ENCODE measurements at places on chromosomes 1 and 21. TPM values are rescaled to one million over a fixed set of nuclear protein-coding genes. Genes with fewer than 3 reads are reported as not detected.
A peak's percentile ranks its signal among the peaks of the same experiment; 100 is the strongest.

DNA sequence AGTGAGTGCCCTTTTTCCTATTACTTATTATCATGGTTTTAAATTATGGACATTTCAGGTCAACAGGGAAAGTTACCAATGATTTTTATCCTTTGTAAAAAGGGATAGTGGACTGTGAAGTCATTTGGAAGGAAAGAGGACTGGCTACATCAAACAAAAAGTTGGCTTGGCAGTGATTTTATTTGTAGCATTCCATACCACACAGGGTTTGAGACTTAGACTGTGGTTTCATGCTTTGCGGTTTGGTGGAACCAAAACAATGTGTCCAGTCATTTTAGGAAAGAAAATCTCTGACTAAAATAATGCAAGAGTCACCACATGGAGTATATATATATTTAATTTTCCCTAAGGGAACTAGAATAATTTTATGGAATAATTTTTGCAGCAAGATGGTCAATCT is 239.5 kb downstream of the HMCN1 start:
- no peak overlapping the region for H3K4me3 ChIP-seq
- H3K27ac ChIP-seq: no peak overlapping the region
- H3K27me3 ChIP-seq: no peaks in the 10 kb centered on the region
- peaks cover 2% of the 10 kb centered on the region for H3K4me1 ChIP-seq

DNA sequence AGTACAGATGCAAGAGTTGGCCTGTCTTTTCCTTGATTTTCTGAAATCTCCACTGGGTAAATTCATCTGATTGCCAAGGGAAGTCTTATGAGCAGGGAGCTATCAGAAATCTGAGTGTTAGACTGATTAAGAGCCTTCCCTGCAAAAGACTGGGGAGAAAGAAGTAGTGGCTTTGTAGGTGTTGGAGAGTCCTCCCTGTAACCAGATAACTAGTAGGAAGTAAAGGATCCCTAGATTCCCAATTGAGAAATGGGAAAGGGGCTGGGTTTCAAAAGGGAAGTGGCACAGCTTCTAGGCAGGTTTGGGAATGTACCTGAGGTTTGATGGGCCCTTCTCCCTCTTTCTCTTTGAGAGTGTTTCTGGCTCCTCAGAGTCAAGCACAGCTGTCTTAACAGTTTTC is 2.1 kb downstream of the TLCD4 start:
- H3K27ac ChIP-seq: no peak overlapping the region
- DNase-seq: no peak

- DNase-seq: no peak
- H3K4me3 ChIP-seq: no peak overlapping the region
- no peaks in the 10 kb centered on the region for H3K36me3 ChIP-seq
- no peak overlapping the region for H3K27ac ChIP-seq
These were observed 8.5 kb upstream of the MEX3A start for GRCh38 chr1:156090840-156091188.

DNA sequence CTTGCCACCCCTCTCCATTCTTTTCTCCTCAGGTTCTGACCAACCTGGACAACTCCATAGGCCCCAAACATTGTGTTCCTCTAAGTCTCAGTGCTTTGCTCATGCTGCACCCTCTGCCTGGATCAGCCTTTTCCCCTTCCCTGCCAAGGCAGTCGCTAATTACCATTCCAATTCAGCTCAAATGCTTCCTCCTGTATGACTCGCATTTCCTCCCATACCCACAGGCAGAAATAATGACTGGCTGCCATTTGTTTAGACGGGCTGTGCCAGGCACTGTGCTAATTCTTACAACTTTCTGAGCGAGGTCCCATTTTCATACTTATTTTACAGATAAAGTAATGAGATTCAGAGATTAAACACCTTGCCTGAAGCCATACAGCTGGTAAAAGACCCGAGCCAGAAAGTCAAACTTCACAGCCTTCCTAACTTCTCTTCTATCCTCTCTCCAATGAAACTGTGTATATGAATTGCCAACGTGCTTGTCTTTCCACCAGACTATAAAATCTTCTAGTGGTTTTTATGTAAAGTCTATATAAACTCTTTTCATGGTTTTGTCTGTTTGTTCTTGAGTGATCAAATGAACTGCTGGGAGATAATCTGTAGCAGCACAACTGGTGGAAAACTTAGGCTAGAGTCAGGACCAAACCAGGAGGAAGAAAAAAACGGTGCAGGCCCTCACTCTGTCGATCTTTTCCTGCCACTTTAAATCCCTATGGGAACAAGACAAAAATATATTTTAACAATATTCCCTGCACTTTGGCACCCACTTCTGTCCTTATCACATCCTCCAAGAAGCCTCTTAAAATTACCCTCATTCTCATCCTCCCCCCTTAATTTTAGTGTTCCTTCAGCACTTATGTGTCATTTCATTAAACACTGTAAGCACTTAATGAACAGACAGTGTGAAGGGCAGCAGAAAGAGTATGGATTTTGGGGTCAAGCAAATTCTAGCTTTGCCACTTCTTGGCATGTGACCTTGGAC is 33.7 kb downstream of the RAB3B start:
- H3K36me3 ChIP-seq: no peaks in the 10 kb centered on the region
- DNase-seq: no peak
- H3K27me3 ChIP-seq: no peaks in the 10 kb centered on the region
- H3K4me3 ChIP-seq: no peak overlapping the region
- H3K27ac ChIP-seq: no peak overlapping the region

GRCh38 chr1:24959623-24959975 is 29.5 kb upstream of the RUNX3 start:
- no peaks in the 10 kb centered on the region for H3K27me3 ChIP-seq
- H3K27ac ChIP-seq: no peak overlapping the region
- DNase-seq: no peak
- H3K4me3 ChIP-seq: no peak overlapping the region
- H3K36me3 ChIP-seq: no peaks in the 10 kb centered on the region

- peaks cover 23% of the 10 kb centered on the region for H3K4me1 ChIP-seq
- H3K27me3 ChIP-seq: no peaks in the 10 kb centered on the region
- H3K36me3 ChIP-seq: peaks cover 29% of the 10 kb centered on the region
- no peak overlapping the region for H3K27ac ChIP-seq
- no peak for DNase-seq
These were observed 57.4 kb downstream of the ARHGEF16 start for GRCh38 chr1:3511856-3512255.

- no peaks in the 10 kb centered on the region for H3K27me3 ChIP-seq
- H3K4me3 ChIP-seq: no peak overlapping the region
- no peaks in the 10 kb centered on the region for H3K36me3 ChIP-seq
- H3K27ac ChIP-seq: no peak overlapping the region
These were observed 21.2 kb downstream of the CEP170 start for GRCh38 chr1:243233908-243234307.

DNA sequence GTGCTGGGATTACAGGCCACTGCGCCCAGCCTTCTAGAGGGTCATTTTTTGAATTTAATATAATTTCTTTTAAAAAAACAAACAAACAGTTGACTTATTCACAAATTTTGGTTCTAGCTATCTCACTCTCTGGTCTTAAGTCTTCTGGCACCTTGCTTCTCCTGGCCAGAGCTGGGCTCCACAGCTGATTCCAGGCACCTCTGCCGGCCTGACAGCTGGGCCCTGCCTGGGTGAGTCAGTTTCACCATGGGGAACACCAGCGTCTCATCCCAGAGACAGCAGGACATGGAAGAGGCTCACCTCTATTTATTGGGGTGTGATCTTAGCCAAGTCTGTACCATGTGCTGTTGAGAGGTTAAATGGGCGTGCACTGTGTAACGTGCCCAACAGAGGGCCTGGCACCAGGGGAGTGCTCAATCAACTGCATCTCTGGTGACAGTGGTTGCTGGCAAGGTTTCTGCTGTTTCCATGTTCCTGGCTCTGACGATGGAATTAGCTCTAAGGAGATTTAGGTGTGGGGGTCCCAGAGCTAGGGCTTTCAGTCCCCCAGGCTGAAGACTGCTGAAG is 956 bp downstream of the CPLANE2 start:
- peaks cover 10% of the 10 kb centered on the region for H3K4me1 ChIP-seq
- no peak for DNase-seq
- no peaks in the 10 kb centered on the region for H3K27me3 ChIP-seq
- H3K27ac ChIP-seq: peak overlapping the region; percentile 75
- H3K4me3 ChIP-seq: peak overlapping the region; percentile 78

GRCh38 chr1:202197653-202198365 is 4.2 kb downstream of the LGR6 start:
- H3K4me3 ChIP-seq: no peak overlapping the region
- H3K4me1 ChIP-seq: peaks cover 27% of the 10 kb centered on the region
- peak overlapping the region; percentile 94 for H3K27ac ChIP-seq
- no peaks in the 10 kb centered on the region for H3K36me3 ChIP-seq
- no peak for DNase-seq

DNA sequence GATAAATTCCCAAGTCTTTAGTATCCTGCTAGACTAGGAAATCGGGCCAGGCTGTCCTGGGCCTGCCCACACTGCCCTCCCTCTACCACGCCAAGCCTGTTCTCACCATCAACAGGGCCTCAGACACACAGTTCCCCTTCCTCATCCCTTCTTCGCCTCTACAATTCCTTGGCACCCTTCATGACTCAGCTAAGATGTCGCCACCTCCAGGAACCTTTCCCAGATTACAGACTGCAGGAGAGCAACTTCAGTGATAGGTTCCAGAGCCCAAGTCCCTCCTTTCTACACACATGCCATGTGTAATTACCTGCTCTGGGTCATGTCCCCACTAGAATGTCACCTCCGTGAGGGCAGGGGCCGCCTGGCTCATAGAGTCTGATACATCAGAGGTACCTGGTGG is 3.3 kb downstream of the RIMS3 start:
- DNase-seq: no peak
- peak overlapping the region; percentile 81 for H3K27ac ChIP-seq
- no peaks in the 10 kb centered on the region for H3K36me3 ChIP-seq
- no peak overlapping the region for H3K4me3 ChIP-seq
- H3K4me1 ChIP-seq: peaks cover 49% of the 10 kb centered on the region
- H3K27me3 ChIP-seq: no peaks in the 10 kb centered on the region

DNA sequence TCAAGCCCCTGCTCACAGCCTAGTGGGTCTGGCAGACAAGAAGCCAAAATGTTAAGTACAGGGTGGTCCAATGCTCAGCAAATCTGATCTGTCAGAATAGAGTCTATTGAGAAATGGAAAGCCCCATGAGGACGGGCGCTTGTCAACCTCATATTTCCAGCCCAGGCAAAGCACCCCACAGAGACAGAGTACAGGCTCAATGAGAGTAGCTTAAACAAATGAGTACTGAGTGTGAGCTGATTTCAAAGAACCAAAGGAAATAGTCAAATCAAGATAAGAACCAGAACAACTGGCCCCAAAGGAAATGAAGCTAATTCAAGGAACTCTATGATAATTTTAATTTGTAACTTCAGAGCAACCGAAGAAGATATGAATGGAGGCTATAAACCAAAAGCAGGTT is 44.6 kb upstream of the SLC30A1 start:
- no peak overlapping the region for H3K27ac ChIP-seq
- no peaks in the 10 kb centered on the region for H3K27me3 ChIP-seq
- DNase-seq: no peak
- H3K36me3 ChIP-seq: no peaks in the 10 kb centered on the region

DNA sequence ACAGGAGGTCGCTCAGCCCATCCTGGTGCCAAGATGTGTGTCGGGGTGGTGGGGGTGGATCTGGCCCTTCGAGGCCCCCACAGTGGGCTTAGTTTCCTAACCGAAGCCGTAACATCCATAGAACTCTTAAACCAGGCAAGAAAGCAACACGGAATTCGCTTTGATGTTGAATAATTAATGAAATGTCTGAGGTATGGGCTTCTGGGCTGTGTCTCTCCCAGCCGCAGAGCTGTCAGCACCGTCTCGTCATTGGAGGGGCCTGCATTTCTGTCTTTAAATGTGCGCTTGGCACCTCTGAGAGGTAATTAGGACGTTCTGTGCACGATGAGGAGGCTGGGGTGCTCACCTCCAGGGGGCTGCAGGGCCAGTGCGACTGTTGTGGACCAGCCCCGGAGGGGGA is 13.3 kb upstream of the PLCH2 start:
- no peaks in the 10 kb centered on the region for H3K4me1 ChIP-seq
- no peak overlapping the region for H3K27ac ChIP-seq
- no peak overlapping the region for H3K4me3 ChIP-seq
- DNase-seq: no peak
- H3K36me3 ChIP-seq: no peaks in the 10 kb centered on the region

The MAP3K21 gene
- 0.14 TPM for total RNA-seq

The INSRR gene
- not detected for total RNA-seq

The FAM110D gene
- 9.9 TPM for total RNA-seq

The MMP23B gene
- 201 TPM for total RNA-seq

The LHX4 gene
- not detected for total RNA-seq

The PI4KB gene
- total RNA-seq: 60.1 TPM
